CD4-positive, alpha-beta T cell treated with Interferon alpha-2 for 1 hour (primary cell): ENCODE measurements at places on chromosomes 7 and 10.
A peak's percentile ranks its signal among the peaks of the same experiment; 100 is the strongest.

DNA sequence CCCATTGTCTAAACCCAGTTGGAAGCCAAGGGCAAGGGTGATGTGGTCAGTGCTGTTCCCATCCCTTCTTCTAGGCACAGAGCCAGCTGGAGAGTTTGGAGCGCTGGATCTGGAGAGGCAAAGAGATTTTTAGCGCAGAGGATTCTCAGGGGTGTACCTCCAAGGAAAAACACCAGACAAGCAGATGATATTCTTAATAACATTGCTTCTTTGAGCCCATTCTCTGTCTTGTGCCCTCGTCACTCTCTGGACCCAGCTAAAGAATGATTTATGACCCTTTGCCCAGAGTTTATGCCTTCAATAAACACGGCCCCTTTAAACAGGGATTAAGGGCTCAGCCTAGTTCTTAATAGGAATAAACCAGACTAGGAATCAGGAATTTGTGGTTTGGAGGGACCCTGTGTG is 4.7 kb upstream of the HIP1 start:
- no peak for DNase-seq

GRCh38 chr10:44968091-44968490 is 8.5 kb downstream of the RASSF4 start:
- peak; percentile 24 for DNase-seq

- DNase-seq, result no peak
Observed at GRCh38 chr7:114943953-114944744, 22.3 kb downstream of the MDFIC start.

DNA sequence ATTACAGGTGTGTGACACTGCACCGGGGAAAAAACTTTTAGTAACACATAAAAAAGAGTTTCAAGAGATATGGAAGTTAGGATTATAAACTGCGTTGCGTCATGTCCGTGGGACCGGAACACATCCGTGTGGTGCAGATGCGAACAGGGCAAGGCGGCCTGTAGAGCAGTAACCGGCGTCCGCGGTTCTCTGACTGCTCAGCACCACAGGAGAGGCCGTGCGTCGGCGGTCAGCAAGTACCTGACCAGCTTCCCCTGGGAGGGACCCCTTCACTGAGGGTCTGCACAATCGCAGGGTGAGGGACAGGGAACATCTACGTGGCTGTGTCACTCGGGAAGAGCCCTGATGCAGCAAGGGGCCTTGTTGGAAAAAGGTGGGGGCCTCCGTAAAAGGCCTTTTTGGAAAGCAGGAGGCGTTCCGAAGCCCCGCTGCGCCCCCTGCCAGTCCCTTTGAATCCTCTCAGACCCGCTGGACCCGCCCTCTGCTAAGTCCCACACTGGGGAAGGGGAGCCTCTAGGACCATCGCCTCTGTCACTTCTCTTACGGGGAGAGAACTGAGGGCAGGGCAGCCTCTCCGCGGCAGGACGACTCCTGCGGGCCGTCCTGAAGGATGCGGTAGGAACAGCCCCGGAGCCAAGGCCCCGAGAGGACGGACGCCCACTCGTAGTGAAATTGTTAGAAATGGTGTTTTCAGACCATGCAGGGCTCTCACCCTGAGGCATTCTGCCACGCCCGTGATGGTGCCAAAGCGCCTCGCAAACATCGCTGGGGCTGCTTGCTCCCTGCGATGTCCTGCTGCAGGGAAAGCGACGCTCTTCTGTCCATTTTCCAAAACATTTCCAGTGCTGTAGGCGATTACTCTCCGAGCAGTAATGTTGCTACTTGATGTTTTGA is 771.6 kb upstream of the COBL start:
- DNase-seq, result no peak

DNA sequence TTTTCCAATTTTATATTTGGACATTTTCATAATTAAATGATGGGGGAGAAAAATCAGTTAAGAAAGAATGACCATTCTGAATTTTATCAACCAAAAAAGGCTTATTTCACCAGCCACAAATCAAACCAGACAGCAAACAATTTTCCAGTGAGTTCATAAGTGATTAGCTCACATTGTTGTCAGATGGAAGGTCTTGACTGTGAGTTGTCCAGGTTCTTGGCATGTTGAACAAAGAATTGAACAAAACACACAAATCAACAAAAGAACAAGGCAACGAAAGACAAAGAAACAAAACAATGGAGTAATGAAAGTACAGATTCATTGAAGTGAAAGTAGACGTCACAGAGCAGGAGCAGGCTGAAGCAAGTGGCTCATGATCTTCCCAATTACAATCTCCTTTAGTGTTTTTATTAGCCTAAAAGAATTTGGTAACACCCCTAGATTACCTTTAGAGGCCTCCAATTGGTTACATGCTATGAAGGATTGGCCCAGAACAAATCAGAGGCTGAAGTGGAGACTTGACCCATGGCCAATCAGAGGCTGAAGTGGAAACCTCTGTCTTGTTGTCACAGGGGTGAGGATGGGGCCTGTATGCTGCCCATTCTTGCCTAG is 248.7 kb downstream of the NEBL start:
- no peak for DNase-seq
